Stimulated activated naive B cell treated with anti-CD40 and anti-IgM and Interleukin-4, amounts not matched to agents 10 μg/mL and 1 μg/mL and 100 μg/mL, for 72 hours (primary cell): ENCODE measurements at places on chromosomes 5 and 9.
A peak's percentile ranks its signal among the peaks of the same experiment; 100 is the strongest.

DNA sequence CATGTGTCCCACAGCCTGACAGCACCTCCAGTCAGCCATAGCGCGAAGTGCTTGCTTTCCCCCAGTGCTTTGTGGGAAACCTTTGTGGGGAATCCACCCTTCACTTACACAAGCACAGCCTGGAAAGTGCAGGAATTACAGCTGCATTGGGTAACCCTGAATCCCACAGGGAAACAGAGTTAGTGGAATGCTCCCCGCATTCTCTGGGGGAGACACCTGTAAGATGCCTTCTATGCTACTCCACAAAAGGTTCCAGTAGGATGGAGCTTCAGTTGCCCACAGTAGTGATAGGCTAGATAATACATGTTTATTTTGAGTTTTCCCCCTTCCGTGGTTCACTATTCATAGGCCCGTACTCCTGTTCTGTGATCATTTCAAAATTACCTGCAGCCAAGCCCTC, 60.3 kb downstream of the TLE4 start:
- H3K4me1 ChIP-seq: peaks cover 34% of the 10 kb centered on the region
- H3K36me3 ChIP-seq: peaks cover 58% of the 10 kb centered on the region
- no peaks in the 10 kb centered on the region for H3K27me3 ChIP-seq

GRCh38 chr9:89802781-89803355, 198.1 kb downstream of the GADD45G start:
- H3K4me3 ChIP-seq: no peak overlapping the region
- H3K4me1 ChIP-seq: peaks cover 20% of the 10 kb centered on the region
- H3K27me3 ChIP-seq: no peaks in the 10 kb centered on the region
- H3K36me3 ChIP-seq: no peaks in the 10 kb centered on the region
- no peak for DNase-seq

- H3K27ac ChIP-seq: no peak overlapping the region
- H3K36me3 ChIP-seq: no peaks in the 10 kb centered on the region
- H3K4me1 ChIP-seq: peaks cover 6% of the 10 kb centered on the region
- H3K4me3 ChIP-seq: no peak overlapping the region
- peaks cover 20% of the 10 kb centered on the region for H3K27me3 ChIP-seq
Measured at GRCh38 chr5:149227168-149227826, 44.4 kb upstream of the AFAP1L1 start.

GRCh38 chr9:128115187-128116103, 12.1 kb downstream of the PTGES2 start:
- peak; percentile 89 for DNase-seq
- H3K27me3 ChIP-seq: no peaks in the 10 kb centered on the region
- peak overlapping the region; percentile 58 for H3K4me3 ChIP-seq

DNA sequence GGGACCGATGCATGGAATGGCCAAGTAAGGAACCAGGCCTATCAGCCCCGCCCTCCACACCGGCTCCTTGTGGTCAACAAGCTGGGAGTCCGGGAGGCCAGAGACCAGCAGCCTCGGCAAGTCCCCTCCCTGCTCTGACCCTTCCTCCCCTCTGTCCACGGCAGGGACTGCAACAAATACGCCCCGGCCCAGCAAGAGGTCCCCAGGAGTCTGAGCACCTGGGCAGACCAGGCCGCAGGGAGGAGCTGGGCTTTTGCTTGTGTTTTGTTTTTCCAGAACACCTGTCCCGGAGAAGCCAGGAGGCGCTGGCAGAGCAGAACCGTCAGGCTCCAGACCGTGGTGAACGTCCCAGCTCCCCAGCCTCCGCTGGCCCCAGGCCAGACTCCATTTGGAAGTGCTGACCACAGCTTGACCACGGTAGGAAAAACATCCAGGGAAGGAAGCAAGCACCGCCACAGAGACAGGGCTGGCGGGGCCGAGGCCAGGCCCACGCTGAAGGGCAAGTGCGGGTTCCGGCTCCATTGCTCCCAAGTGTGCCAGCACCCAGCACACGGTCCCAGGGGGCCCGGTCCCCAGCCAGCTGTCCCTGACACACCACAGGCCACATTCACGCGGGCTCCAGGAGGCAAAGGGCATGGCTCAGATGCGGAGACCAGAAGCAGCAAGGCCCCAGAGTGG, 56.7 kb downstream of the VAV2 start:
- peak overlapping the region; percentile 63 for H3K27ac ChIP-seq
- H3K4me1 ChIP-seq: peaks cover 46% of the 10 kb centered on the region
- no peaks in the 10 kb centered on the region for H3K27me3 ChIP-seq

DNA sequence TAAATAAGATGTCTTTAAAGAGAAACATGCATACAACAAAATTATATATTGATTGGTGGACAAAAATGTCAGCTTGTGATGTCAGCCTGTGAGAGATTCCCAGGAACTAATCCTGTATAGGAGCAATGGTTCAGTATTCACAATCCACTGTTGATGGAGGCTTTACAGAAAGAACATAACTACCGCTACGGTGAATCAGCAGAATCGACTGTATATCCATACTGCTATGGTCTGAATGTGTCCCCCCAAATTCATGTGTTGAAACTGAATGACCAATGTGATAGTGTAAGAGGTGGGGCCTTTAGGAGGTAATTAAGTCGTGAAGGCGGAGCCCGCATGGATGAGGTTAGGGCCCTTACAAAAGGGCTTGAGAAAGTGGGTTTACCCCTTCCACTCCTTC, 40.4 kb upstream of the TBC1D2 start:
- no peak for DNase-seq
- H3K27me3 ChIP-seq: peaks cover 7% of the 10 kb centered on the region
- H3K36me3 ChIP-seq: no peaks in the 10 kb centered on the region
- H3K4me3 ChIP-seq: no peak overlapping the region
- H3K27ac ChIP-seq: no peak overlapping the region
- no peaks in the 10 kb centered on the region for H3K4me1 ChIP-seq

DNA sequence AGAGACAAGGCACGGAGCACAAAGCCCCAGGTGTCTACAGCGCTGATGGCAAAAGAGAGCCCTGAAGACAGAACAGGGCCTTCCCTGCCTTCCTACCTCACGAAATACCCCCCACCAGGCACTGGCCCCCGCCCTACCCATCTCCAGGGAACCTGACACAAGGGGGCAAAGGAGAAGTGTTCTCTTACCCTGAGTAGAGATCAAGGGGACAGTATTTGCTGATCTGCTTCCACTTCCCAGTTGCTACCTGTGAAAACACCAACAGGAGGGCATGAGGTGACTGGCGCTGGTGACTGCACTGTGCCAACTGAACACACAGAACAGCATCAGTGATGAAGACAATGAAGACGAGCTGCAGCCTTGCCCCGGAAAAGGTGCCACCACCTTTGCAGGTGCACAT, 27.4 kb downstream of the IPPK start:
- no peak overlapping the region for H3K27ac ChIP-seq
- peaks cover 63% of the 10 kb centered on the region for H3K36me3 ChIP-seq
- no peaks in the 10 kb centered on the region for H3K27me3 ChIP-seq
- no peaks in the 10 kb centered on the region for H3K4me1 ChIP-seq
